CD4-positive, alpha-beta T cell treated with Interleukin-15 for 1 hour (primary cell): ENCODE measurements at places on chromosomes 12 and 14.

- no peak for DNase-seq
Measured at GRCh38 chr14:96424109-96424989, 32.4 kb downstream of the AK7 start.

GRCh38 chr12:73124480-73124879 is 852.3 kb downstream of the TRHDE start:
- DNase-seq: no peak

- DNase-seq: no peak
Measured at GRCh38 chr14:80942191-80942600, 658 bp upstream of the CEP128 start.

DNA sequence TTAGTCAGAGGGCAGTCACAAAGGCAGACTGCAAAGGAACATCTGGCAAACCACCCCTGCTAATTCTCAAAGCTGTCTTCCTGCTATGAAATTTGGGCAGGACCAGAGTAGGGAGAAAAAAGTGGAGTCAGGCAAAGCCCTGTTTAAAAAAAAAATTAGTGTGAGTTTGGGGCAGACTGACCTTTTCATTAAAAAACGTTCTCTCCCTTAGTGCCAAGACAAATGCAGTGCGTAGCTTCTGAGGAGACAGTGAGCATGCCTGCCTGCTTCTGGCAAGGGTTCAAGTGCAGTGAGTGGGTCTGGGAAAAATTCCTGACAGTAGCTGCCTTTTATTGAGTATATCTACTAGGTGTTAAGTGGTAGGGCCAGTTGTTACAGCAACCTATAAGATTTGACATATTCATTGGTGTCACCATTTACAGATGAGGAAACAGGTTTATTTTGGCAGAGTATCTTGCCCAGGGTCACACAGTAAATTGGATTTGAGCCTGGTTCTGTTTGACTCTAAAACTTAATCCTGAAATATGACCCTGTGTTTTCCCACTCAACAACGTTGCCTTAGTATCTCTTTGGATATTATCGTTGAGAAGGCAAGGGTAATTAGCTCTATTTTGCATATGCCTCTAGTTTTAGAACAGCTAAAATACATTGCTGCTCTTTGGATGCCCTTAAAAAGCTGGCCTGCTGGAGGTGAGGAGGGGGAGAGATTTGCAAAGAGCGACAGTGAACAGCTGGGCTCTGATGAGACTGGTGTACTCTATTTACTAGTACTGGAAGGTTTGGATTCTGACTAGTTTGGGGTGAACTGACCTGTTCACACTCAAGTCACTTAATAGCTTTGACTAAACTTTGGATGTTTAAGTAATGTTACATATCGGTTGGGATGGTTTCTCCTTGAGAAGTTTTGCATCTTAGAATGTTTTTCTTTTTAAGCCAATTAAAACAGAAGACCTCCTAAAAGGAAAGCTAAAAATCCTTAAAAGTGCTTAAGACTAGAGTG is 72.8 kb downstream of the PAPOLA start:
- DNase-seq: no peak

DNA sequence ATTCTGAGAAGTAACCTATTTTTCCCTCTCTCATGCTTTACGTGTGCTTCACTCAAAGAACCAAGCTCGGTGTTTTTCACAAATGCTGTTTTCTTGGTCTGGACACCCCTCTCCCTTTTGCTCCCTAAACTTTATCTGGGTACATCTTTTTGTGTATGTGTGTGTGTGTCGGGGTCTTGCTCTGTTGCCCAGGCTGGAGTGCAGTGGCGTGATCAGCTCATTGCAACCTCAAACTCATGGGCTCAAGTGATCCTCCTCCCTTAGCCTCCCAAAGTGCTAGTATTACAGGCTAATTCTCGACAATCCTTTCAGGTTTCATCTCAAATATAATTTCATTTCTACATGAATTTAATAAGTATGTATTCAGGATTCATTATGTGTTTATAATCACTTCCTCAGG is 83.2 kb downstream of the PEBP1 start:
- DNase-seq: no peak

DNA sequence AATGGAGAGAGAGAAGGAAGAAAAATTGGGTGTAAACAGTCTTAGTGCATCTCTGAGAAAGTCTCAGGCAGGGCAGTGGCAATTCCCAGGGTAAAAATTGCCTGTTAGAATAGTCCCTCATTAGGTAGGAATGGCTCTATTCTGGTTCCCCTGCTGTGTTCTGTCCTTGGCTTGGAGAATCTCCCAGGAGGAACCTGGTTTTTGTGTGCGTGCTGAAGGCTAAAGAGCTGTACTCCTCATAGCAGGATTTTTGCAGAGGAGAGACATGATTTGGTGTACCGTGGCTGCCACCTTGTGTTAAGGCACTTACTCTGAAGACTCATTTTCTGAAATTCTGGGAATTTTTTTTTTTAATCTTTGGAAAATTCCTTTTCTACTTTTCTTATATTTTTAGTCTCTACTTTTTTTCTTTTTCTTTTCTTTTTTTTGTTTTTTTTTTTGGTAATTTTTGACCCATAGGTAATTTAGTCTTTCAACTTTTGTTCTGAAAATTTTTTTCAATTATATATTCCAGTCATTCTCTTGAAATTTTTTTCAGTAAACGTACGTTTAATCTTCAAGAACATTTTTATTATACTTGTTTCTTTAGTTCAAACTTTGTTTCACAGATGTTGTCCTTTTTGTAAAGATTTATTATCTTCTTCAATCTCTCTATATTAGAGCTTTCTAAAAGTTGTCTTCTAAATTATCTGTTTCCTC is 63.8 kb downstream of the FBXO33 start:
- DNase-seq: no peak

- DNase-seq: no peak
Measured at GRCh38 chr12:131800594-131801135, 27.5 kb upstream of the MMP17 start.

GRCh38 chr14:91363776-91364523 is 53.7 kb downstream of the CCDC88C start:
- DNase-seq: peak; percentile 75

- DNase-seq: no peak
Measured at GRCh38 chr12:62606654-62607053, 140.0 kb downstream of the MON2 start.

DNA sequence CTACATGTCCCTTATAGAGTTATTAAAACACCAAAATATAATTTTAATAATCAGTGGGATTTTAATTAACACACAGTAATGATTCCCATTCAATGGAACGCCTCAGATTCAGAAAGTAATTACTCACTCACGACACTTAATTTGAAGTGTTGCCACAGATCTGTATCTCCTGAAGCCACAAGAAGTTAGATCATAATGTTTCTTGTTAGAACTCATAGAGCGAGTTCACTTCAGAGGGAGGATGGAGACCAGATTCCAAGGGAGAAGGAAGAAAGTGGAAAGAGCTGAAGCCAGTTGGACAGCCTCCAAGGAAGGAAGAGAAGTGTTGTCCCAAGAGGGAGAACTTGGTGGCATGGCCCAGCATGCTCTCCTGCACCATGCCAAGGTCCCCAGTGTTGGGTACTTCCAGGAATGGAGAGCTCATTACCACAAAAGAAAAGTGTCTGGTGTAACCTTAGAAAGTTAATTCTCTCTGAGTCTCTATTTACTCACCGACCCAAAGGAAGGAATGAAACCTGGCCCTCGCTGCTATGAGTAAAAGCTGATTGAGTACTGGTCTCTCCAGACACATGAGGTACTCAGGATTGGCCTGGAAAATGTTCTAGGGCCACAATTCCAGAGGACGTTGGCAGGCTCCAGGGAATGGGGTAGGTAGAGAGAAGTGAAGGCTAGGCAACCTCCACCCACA is 305.4 kb downstream of the BCL11B start:
- no peak for DNase-seq

GRCh38 chr14:71803539-71804260 is 128.5 kb upstream of the RGS6 start:
- no peak for DNase-seq

GRCh38 chr12:21780786-21781185 is 6.3 kb upstream of the KCNJ8 start:
- no peak for DNase-seq

GRCh38 chr12:132415327-132416120 is 74.4 kb upstream of the FBRSL1 start:
- no peak for DNase-seq

- no peak for DNase-seq
Measured at GRCh38 chr12:118925826-118926225, 55.5 kb upstream of the SRRM4 start.
